PC-9 (cell line): ENCODE measurements at places on chromosomes 11 and 22. TPM values are rescaled to one million over a fixed set of nuclear protein-coding genes. Genes with fewer than 3 reads are reported as not detected.

CDC42BPG gene
- 31.3 and 33.8 TPM in 2 replicates for total RNA-seq

TRIM48 gene
- total RNA-seq = not detected in 2 replicates

SHISA8 gene
- 2.3 and 4.3 TPM in 2 replicates for total RNA-seq

IGSF9B gene
- total RNA-seq = not detected in 2 replicates

ELF5 gene
- 0.38 and 0.61 TPM in 2 replicates for total RNA-seq

TRIM49D1 gene
- total RNA-seq = not detected in 2 replicates

NADSYN1 gene
- 118 and 120 TPM in 2 replicates for total RNA-seq

SERPIND1 gene
- total RNA-seq = not detected in 2 replicates

PAMR1 gene
- total RNA-seq = 1.1 TPM in 2 replicates

GAL3ST3 gene
- total RNA-seq = not detected in 2 replicates

FOLH1 gene
- total RNA-seq = not detected in 2 replicates

DENND5A gene
- total RNA-seq = 17.7 and 19.8 TPM in 2 replicates

ESAM gene
- total RNA-seq = 13.5 and 15.3 TPM in 2 replicates

P2RX6 gene
- 2.4 and 2.7 TPM in 2 replicates for total RNA-seq
